Activated CD4-positive, alpha-beta T cell treated with anti-CD3 and anti-CD28 coated beads, Interleukin-2, amount 10 ng/mL, durations not matched to agents 24 days and 14 days (primary cell): ENCODE measurements at places on chromosomes 16 and 17.
A peak's percentile ranks its signal among the peaks of the same experiment; 100 is the strongest.

DNA sequence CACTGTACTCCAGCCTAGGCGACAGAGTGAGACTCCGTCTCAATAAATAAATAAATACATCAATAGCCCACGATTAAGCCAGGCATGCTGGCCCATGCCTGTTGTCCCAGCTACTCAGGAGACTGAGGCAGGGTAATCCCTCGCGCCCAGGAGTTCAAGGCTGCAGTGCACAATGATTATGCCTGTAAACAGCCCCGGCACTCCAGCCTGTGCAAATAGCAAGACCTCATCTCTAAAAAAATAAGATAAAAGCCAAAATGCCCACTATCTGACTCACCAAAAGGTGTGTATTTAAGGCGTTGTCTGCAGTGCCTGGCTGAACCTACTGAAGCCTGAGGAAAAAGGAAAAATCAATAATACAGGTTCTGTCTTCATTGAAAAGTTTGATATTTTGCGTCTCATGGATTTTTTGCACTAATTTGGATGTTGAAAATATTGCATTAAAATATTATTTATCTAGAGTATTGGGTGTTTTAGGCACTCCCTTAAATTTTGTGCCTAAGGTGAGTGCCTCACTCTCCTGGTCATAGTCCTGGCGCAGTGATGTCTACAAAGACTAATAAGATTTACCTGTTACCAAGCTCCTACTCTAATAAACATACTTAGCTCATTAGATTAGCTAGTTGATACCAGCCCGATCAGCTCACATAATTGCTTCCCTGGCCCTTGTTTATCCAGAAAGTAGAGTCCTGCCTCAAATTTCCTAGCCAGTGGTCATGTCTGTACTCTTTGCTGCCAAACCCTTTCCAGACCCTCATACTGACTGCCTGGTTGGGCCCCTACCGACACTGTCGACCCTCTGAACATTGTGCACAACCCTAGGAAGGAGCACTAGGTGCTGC is 24.7 kb upstream of the TOB1 start:
- no peak for DNase-seq

DNA sequence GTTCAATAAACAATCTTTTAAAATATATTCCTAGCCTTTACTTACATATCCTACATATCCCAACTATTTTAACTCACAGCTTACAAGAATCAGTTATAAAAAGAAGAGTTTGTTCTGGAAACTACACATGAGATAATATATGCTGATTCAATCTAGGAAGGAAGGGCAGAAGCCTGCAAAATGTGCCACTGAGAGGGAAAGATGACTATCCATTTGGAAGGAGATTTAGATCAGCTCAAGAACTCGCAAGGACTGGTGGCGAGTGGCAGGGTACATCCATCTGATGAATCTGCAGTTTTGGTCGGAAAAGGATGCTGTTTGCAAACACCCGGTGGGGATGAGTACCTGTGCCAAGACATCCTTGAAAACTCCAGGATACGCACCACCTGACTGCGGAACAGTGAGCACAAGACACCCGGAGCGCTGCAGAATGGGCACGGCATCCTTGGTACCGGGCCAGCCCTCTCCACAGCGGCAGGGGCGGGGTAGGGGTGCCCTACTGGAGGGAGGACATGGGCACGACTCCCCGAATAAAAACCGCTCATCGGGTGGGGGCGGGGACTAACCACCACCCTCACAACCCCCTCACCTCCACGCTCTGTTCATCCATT is 723 bp downstream of the TRIM37 start:
- DNase-seq, result peak; percentile 90

- DNase-seq, result peak; percentile 88
Measured at GRCh38 chr16:66549284-66550131, at the start of gene TK2. TSS of gene TK2 (minus strand) at chr16:66550122. CDS start at chr16:66550061, 61 bp downstream.

DNA sequence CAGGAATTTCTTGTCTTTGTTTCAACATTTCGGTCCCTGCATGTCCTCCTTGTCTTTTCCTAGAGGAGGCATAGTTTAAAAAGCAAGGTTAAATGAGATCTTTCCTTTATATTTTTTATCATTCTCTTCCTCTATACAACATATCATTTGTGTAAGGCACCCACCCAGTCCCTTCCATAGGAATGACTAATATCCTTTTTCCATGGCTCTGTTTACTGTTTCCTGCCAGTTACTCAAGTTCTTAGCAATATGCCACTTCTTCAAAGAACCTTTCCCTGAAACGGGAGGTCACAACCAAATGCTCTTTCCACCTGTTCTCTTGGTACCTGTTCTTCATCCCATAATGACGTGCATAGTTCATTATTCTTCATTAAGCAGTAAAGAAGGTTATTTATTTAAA is 1237.1 kb upstream of the GOT2 start:
- no peak for DNase-seq

DNA sequence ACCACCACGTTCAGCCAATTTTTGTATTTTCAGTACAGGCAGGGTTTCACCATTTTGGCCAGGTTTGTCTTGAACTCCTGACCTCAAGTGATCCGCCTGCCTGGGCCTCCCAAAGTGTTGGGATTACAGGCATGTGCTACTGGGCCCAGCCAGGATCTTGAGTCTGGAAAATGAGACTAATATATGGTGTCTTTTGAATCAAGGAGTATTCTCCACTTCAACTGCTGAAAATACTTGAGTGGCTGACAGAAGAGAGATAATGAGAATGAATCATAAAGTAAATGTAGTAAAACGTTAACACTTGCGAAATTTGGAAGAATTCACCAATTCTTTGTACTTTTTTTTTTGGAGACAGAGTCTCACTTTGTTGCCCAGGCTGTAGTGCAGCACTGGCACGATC is 16.6 kb downstream of the SMYD4 start:
- DNase-seq, result no peak

GRCh38 chr17:28950017-28950751 is 1.1 kb downstream of the PHF12 start:
- DNase-seq, result peak; percentile 86

DNA sequence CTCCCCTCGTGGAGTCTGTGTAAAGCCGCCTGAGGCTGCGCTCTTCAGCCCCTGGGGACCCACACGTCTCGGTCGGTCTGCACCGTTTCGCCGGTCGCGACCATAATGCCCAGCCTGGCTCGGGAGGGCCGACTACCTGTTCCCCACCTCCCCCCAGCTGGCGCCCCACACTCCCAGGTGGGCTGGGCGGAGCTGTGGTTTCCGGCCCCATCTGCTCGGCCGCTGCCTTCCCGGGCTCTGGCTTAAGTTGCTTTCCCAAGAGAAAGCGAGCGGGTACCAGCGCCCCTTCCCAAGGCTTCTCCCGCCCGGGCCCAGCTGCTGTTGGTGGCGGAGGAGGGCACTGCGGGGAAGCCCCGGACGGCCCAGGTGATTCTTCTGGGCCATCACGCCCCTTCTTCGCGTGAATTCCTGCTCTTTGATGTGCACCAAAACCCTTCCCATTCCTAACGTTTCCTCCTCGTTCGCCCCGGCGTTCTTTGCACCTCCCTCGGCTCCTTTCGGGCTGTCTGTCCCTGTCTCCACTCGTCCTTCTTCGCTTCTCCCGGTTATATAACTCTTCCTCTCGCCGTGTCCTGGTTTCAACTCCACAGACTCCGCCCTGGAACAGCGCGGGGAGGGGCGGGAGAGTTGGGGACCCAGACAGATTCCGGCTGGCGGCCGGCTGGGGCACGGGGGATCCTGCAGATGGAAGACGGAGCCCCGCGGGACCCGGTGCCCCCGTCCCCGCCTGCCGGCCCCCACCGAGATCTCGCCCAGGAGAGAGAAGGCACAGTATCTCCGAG is 2.0 kb downstream of the KDM6B start:
- DNase-seq, result peak; percentile 80

DNA sequence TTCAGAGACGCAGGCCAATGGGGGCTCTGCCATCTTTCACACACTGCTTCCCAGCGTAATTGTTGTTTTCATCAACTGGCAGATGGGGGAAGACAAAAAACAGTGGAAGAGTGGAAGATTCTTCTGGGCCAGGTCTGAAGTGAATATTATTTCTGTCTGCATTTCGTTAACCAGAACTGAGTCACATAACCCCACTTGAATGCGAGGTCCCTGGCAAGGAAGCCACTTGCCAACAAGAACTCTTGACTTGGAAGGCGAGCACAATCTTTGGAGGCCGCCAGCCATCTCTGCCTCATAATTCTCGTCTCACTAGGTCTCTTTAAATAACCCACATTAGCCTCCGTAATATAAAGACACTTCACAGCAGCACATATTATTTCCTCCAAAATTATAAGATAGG is 75.4 kb downstream of the CYB561 start:
- no peak for DNase-seq

- no peak for DNase-seq
Measured at GRCh38 chr17:49730785-49731434, 23.1 kb upstream of the SLC35B1 start.

- DNase-seq, result no peak
Measured at GRCh38 chr16:69364088-69364487, 12.5 kb upstream of the TMED6 start.

- DNase-seq, result no peak
Measured at GRCh38 chr17:66322764-66323163, 20.4 kb downstream of the PRKCA start.

GRCh38 chr17:64077379-64077778 is 52.6 kb downstream of the ERN1 start:
- DNase-seq, result no peak

DNA sequence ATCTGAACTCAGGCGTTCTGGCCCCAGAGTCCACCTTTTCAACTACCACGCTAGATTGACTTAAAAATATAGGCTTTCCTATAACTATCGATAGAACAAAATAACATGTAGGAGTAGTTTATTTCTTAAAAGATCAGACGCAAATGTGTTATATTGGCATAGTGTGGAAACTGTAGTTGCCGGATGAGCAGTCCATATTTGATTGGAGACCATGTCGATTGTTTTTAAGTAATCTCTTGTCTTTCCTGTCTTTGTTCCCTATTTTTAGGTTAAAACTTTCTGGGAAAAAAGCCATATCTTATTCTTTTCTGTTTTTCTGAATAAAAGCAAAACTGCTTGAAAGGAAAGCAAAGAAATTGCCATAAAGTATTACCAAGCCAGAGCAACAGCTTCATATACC is 53.1 kb downstream of the GAN start:
- no peak for DNase-seq

GRCh38 chr16:79165079-79165478 is 435.5 kb downstream of the MAF start:
- no peak for DNase-seq

DNA sequence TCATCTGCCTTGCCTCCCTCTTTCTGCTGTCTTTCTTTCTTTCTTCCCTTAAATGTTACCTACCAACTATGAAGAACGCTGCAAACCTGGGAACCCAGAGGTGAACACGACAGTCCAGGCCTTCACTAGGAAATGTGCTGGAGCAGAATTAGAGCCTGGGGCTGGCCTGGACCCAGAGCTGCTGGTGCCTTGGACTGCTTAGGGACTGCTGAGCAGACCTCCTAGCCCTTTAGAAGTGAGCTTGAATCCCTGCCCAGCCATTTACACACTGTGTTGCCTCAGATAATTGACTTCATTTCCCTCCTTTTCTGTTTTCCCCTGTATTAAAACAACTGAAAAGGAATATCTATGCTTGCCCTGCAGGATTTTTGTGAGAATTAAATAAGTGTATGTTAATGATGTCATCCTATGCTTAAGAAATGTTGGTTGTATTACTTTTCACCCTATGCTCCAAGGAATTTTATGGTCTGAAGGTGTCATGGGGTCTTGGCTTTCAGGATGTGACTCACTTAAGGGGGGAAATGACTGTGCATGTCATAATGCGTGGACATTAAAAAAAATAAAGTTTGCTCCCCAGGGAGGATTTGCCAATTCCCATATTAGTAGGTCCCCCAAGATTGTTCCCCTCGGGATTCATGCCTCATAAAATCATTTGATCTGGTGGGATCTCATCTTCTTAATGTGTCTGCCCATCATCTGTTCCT is 11.5 kb downstream of the CDH13 start:
- no peak for DNase-seq

- peak; percentile 66 for DNase-seq
Measured at GRCh38 chr17:68019336-68019674, 16.2 kb upstream of the KPNA2 start.

GRCh38 chr16:77917971-77918370 is 104.4 kb upstream of the CLEC3A start:
- no peak for DNase-seq
